ENCODE measurements at places on chromosomes 2 and 18.

- no peak for DNase-seq
Observed at GRCh38 chr2:237732070-237732469, 66.5 kb upstream of the RBM44 start.

DNA sequence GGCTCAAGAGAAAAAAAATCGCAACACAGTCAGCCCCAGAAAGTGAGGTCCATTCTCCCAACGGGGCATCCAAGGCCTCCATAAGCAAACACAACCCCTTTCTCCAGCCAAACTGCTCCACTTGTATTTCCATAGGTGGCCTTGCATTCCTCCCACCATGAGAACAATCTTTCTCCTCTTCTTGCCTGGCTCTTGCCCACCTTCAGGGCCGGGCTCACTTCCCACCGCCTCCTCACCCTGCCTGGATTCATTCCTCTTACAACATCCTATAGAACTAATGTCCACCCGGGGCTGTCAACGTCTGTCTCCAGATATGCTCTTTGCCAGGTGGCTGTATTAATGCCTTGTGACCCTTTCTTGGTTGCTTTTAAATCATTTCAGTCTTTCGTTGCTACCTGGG is 124.5 kb downstream of the SMAD7 start:
- DNase-seq, result peak; percentile 26

DNA sequence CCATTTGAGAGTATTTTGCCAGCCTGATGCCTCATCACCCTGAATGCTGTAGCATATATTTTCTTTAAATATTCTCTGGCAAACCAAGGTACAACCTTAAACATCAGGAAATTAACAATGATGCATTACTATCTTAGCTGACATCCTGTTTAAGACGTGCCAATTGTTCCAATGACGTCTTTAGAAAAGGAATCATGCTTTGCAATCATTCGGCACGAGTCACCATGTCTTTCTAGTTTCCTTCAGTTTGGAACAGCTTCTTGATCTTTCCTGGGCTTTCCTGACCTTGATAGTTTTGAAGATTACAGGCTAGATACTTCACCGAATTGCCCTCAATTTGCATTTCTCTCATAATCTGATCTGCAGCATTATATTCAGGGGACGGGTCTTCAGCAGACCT is 88.2 kb upstream of the GLI2 start:
- DNase-seq, result no peak

- DNase-seq, result no peak
Observed at GRCh38 chr2:124289615-124290014, 264.5 kb downstream of the CNTNAP5 start.

GRCh38 chr2:235537587-235537986 is 43.7 kb downstream of the AGAP1 start:
- no peak for DNase-seq

- no peak for DNase-seq
Observed at GRCh38 chr18:13584825-13585224, 141.5 kb downstream of the FAM210A start.

DNA sequence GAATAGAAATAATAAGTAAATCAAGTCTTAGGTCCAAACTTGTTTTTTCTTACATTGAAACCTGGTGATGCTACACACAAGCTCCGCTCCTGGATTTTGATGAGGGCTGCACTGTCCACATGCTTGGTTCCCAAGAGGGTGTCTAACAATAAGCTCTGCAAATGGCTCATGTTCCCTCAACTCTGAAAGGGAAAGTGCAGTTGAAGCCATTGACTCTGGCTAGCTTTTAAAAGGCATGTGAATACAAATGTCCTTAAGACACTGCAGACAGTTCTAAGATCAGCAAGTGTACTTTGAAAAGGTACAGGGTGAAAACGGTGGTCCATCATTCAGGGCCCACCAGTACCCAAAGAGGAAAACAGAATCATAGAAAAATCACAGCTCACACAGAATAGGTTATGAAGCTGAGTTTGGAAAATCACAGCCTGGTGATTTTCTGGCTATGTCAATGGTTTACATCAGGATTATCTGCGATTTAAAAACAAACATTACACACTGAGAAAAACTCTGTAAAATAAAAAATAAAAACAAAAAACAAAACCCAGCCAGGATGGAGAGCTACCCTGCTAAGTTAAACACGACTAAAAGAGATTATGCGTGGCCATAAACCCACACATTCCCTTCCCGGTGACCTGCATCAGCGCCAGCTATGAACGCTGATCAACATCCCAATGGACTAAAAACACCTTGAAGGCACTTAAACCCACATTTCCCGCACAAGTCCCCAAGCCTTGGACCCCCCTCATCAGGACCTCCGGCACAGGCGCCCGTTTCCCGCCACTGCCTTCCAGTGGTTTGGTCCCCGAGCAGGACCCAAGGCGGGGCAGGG is 554 bp downstream of the PFN4 start:
- DNase-seq, result no peak

GRCh38 chr2:141475801-141476200 is 655.0 kb downstream of the LRP1B start:
- no peak for DNase-seq
